ENCODE measurements at places on chromosomes 6 and 20.

DNA sequence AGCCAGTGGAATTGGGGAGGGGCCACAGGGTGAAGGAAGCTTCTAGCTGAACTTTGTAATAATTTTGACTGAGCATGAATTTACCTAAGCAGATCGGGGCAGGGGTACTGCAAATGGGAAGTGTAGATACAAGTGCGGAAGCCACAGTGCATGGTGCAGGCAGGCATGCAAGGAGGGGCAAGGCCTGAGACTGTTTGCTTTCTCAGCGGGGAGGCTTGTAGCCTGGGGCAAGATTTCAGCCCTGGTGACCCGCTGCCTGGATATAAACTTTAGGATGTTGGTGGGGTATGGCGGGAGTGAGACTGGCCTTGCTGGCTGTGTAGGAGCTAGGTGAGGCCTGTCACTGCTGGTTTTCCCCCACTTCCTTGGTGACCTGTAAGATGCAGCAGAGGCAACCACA lies 266.4 kb upstream of the PREP start:
- DNase-seq = no peak
- no peak overlapping the region for H3K27ac ChIP-seq
- H3K36me3 ChIP-seq = no peaks in the 10 kb centered on the region
- no peaks in the 10 kb centered on the region for H3K4me1 ChIP-seq
- no peak overlapping the region for H3K4me3 ChIP-seq

DNA sequence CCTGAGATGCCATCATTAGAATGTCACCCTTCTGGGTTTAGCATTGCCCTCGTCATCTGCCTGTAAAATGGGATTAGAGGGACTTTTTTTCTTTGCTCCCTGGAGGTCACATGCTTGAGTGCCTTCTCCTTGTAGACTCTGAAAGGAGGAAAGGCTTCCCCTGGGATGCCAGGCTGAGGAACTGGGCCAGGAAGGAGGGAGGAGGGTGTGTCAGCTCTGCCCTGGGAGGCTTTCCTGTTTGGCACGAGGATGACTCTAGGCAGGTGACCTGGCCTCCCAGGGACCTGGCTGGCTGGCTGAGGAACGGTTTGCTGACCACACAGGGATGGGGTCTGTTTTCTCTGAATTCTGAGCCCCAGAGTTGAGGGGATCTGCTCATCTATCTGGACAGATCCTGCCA lies 137.9 kb upstream of the RNF24 start:
- H3K27ac ChIP-seq = no peak overlapping the region
- H3K4me1 ChIP-seq = peaks cover 14% of the 10 kb centered on the region
- H3K36me3 ChIP-seq = no peaks in the 10 kb centered on the region
- peak; percentile 32 for DNase-seq
- H3K27me3 ChIP-seq = peaks cover 9% of the 10 kb centered on the region

GRCh38 chr6:160595838-160596832 lies 67.9 kb downstream of the LPA start:
- no peak overlapping the region for H3K4me3 ChIP-seq
- H3K27ac ChIP-seq = no peak overlapping the region
- H3K4me1 ChIP-seq = no peaks in the 10 kb centered on the region
- H3K27me3 ChIP-seq = no peaks in the 10 kb centered on the region
- DNase-seq = no peak

DNA sequence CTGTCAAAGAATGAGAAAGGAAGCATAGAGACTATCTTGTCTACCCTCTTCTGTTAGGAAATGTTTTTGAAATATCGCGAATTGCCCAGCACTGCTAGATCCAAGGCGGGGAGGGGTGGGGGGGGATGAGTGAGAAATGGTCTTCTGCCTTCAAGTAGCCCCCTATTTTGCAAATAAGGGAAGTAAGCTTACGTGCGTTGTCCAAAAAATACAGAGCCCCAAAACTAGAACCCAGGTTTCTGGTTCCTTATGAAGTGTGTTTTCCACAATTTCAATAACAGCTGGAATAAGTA lies 923 bp upstream of the ILRUN start:
- H3K4me1 ChIP-seq = peaks cover 22% of the 10 kb centered on the region
- H3K36me3 ChIP-seq = no peaks in the 10 kb centered on the region
- no peak for DNase-seq
- no peaks in the 10 kb centered on the region for H3K27me3 ChIP-seq
- peak overlapping the region; percentile 96 for H3K27ac ChIP-seq

- no peak for DNase-seq
- H3K36me3 ChIP-seq = no peaks in the 10 kb centered on the region
- H3K4me3 ChIP-seq = no peak overlapping the region
- H3K27ac ChIP-seq = no peak overlapping the region
- peaks cover 51% of the 10 kb centered on the region for H3K27me3 ChIP-seq
These were observed 4.2 kb upstream of the BMP6 start for GRCh38 chr6:7721649-7722048.

DNA sequence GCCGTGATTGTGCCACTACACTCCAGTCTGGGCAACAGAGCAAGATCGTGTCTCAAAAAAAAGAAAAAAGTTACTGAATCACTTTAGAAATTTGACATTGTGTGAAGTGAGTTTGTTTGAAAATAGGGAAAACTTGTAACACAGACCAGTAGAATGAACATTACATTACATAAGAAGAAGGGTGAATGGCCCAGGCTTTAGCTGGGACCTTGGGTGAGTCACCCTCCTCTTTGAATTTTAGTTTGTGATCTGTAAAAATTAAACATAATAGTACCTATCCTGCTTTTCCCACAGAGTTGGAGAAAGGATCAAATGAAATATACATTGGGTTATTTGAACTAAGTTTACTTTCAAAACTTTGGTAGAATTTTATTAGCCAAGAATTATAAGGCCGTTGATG lies 56.3 kb downstream of the KCNS1 start:
- H3K4me1 ChIP-seq = peaks cover 4% of the 10 kb centered on the region
- no peaks in the 10 kb centered on the region for H3K36me3 ChIP-seq
- H3K27me3 ChIP-seq = no peaks in the 10 kb centered on the region
- no peak overlapping the region for H3K27ac ChIP-seq
- H3K4me3 ChIP-seq = no peak overlapping the region
- no peak for DNase-seq

DNA sequence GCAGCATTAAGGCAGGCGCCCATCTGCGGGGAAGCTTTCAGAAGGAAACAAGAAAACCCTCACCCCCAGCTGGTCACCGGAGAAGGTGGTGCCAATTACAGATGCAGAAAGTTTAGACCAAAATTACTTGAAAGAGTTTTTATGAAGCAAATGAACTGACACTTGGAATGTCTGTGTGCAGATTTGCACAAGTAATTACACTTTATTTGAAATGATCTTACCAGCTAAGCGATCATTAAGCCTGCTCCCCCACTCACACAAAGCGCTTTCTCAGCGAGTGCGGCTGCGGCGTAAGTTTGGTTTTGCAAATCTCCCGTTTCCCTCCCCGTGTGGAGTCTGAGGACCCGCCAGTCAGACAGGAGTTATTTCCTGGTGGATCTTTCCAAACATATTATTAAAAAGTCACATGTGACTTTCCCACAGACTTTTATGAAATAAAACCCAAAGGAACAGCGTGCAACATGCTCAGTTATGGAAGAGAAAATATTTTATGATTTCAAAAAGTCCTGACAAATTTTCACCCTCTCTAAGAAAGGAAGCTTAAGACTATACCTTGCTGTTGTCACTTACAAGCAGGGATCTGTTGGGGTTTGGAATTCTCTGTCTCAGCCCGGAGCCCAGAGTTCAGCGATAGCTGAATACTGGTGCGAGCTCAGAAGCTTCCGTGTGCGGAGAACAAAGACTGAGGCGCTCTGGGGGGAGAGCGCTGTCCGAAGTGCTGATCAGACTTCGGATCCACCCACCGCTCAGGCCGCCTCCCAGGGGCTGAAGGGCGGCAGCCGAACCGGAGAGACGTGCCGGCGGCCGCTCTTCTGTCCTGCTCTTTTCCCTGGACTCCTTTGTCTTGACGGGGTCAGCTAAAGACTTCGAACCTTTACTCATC lies 2.7 kb upstream of the MYT1 start:
- peak; percentile 18 for DNase-seq
- H3K27ac ChIP-seq = no peak overlapping the region
- H3K27me3 ChIP-seq = peaks cover 86% of the 10 kb centered on the region

GRCh38 chr20:986733-987355 lies 15.3 kb downstream of the RSPO4 start:
- no peak overlapping the region for H3K27ac ChIP-seq
- H3K4me3 ChIP-seq = no peak overlapping the region
- no peaks in the 10 kb centered on the region for H3K36me3 ChIP-seq
- peaks cover 34% of the 10 kb centered on the region for H3K27me3 ChIP-seq
- H3K4me1 ChIP-seq = no peaks in the 10 kb centered on the region

DNA sequence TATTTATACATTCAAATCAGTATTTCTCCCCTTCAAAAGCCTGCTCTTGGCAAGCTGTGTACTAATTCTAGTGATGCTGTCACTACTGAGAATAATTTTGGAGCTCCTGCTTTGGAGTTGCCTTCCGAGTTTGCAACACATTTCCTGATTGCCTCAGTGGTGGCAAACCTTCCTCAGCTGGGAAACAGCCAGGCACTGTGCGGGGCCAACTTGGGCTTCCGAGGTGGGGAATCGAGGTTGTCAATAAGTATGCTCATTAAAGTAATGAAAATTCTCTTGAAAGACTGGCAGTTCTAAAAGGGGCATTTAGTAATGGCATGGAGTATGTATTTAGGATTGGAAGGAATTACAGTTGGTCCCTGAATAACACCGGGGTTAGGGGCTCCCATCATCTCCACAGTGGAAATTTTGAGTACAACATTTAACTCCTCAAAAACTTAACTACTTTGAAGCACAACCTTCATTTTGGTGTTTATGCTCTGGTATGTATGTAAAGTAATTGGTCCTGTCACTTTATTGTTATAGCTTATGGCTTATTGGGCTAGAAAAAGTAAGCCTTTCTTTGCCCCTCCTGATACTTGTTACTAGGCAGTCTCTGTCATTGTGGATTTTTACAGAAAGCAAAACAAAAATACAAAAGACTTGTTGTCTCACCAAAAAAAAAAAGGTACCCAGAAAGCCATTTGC lies 2.7 kb downstream of the PAQR8 start:
- H3K36me3 ChIP-seq = no peaks in the 10 kb centered on the region
- H3K4me3 ChIP-seq = no peak overlapping the region
- no peaks in the 10 kb centered on the region for H3K27me3 ChIP-seq

- no peak overlapping the region for H3K27ac ChIP-seq
- DNase-seq = no peak
- no peak overlapping the region for H3K4me3 ChIP-seq
These were observed 320.2 kb upstream of the POU3F2 start for GRCh38 chr6:98514073-98514720.

DNA sequence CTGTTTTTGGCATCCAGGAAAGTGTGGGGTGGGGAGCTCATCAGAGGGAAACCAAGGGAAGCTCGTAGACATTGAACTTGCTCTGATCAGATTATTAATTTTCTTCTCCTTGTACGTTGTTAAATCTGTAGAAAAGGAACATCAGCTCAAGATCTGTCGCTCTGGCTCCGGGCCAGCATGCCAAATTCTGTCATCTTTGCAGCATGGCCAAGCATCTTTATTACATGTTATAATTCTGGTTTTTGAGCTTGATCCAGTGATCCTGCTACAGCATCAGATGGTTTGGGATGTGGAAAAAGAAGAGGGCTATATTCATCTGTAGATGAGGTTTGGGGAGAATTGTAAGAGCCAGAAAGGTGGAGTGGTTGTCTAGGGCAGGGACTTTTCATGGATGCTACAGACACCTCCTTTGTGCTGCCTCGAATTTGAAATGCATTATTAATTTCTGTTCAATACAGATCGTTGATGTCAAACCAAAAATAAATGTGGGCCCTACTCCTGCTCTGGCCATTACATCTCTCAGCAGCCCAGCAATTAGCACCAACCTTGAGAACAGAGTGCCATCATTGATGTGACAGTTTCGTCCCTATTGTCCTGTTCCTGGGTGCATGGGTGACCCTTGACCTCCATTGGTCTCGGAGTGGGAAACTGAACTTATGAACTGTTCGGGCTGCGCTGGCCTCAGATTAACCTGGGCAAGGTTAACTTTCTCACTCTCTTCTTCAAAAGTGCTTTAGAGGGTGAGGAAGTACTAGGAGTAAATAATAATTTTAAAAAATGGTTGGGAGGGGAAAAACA lies 250.8 kb downstream of the SOX4 start:
- DNase-seq = no peak
- no peaks in the 10 kb centered on the region for H3K27me3 ChIP-seq
- peaks cover 13% of the 10 kb centered on the region for H3K4me1 ChIP-seq
- H3K36me3 ChIP-seq = no peaks in the 10 kb centered on the region
- no peak overlapping the region for H3K27ac ChIP-seq
- H3K4me3 ChIP-seq = no peak overlapping the region

- DNase-seq = no peak
- H3K4me3 ChIP-seq = no peak overlapping the region
- no peaks in the 10 kb centered on the region for H3K27me3 ChIP-seq
- no peak overlapping the region for H3K27ac ChIP-seq
- H3K4me1 ChIP-seq = no peaks in the 10 kb centered on the region
These were observed 45.3 kb upstream of the RAB32 start for GRCh38 chr6:146498309-146498708.

DNA sequence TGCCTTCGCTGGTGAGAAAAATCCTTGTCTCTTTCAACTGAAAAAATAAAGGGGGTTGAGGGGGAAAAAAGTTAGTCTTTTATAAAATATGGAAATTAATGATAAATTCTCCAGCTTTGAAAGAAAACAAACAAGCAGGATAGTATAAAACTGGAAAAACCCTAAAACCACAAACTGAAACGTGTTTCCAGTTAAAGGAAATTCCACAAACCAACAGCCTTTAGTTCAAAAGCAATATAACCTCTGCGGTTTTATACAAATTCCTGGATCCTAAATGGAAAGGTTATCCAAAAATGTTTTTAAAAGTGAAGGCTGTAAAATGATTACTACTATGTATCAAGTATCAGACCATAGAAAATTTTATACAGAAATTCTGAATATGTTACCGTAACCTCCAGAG lies 55.6 kb downstream of the BMP5 start:
- H3K27me3 ChIP-seq = no peaks in the 10 kb centered on the region
- no peak for DNase-seq
- H3K4me1 ChIP-seq = no peaks in the 10 kb centered on the region
- no peak overlapping the region for H3K4me3 ChIP-seq
- H3K36me3 ChIP-seq = no peaks in the 10 kb centered on the region

DNA sequence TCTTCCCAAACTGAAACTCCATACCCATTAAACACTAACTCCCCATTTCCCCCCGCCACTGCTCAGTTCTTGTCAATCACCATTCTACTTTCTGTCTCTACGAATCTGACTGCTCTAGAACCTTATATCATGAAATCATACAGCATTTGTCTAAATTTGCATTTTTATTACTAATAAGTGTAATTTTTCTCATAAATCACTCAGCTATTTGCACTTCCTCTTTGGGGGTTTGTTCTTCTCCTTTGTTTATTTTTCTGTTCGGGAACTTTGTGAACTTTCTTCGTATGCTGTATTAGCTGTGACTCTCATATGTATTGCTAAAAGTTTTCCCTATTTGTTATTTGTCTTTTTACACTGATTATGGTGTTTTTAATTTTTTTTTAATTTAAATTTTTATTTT lies 152.2 kb downstream of the SLC16A10 start:
- H3K36me3 ChIP-seq = no peaks in the 10 kb centered on the region
- DNase-seq = no peak
- no peak overlapping the region for H3K27ac ChIP-seq
- H3K4me3 ChIP-seq = no peak overlapping the region
- H3K4me1 ChIP-seq = no peaks in the 10 kb centered on the region
- H3K27me3 ChIP-seq = no peaks in the 10 kb centered on the region
